ENCODE measurements at places on chromosomes 16 and 17.

- DNase-seq = no peak
These were observed 40.3 kb downstream of the MAP1LC3B start for GRCh38 chr16:87432330-87432915.

- no peak for DNase-seq
These were observed 21.9 kb downstream of the ZNF423 start for GRCh38 chr16:49833796-49834530.

DNA sequence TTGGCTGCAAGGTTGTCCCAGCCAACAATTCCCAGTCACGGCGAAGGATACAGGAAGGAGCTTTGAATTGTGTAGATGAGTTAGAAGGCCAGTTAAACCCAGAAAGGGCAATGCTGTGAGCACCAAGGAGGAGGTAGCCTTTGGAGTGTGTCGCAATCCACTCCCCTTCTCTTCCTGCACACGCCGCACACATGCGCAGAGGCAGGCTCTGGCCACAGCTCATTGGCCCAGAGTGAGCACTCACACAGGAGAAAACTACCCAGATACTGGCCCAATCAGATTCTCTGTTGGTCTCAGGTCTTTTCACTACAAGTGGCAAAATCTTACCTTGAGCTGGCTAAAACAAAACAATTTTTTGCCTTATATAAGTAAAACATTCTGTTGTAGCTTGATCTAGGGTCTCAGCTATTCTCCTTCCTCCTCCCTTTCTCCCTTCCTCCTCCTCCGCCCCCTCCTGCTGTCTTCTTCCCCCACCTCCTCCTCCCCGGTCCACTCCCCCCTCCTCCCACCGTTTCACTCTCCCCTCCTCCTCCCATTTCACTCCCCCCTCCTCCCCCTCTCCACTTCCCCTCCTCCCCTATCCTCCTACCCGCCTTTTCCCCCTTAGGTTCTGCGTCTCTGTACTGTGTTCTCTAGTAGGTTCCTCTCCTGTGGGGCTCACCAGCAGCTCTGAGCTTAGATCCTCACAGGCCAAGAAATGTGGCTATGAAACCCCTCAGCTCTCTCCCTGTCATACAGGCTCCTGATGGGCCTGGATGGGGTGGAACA is 344.9 kb downstream of the CPPED1 start:
- no peak for DNase-seq

DNA sequence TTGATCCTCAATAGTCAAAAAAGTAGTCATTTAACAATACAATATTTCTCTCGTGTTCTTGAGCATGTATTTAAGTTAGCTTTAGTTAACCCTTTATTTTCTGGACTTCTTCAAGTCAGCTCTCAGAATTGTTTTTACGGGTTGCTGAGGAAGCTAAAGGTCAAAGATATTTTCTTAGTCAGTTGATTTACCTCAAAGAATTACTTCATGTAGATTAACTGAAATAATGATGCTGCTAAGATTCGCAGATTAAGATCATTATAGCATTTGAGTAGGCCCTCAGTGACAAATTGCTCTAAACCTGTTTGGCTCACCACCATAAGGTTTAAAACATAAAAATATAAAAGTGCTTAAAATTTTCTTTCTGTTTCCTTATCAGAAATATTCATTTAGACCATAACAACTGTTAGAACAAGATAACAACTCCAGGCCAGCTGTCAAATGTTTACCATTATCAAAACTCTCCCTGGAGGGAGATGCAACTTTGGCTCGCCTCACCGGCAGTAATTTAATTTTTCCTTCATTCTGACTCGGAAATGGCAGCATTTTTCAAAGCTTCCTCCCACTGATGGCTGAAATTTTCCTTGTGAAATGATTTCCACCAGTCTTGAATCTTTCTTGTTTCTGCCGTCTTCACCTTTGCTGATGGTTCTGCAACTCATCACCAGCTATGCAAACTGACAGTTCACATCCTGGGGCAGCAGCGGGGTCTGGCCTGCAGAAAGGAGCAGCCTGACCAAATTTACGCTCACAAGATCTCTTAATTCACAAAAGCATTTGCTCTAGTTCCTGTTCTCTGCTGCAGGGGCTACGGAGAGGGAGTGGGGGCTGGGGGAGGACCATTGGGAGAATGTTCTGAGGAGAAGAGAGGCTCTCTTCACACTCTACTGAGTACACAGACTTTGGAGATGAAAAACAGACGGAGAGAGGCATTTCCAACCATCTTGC is 254.8 kb upstream of the TBX2 start:
- no peak for DNase-seq

- DNase-seq = no peak
These were observed 17.1 kb downstream of the BFAR start for GRCh38 chr16:14649816-14650215.

GRCh38 chr16:64996641-64997040 is 125.2 kb downstream of the CDH11 start:
- no peak for DNase-seq

DNA sequence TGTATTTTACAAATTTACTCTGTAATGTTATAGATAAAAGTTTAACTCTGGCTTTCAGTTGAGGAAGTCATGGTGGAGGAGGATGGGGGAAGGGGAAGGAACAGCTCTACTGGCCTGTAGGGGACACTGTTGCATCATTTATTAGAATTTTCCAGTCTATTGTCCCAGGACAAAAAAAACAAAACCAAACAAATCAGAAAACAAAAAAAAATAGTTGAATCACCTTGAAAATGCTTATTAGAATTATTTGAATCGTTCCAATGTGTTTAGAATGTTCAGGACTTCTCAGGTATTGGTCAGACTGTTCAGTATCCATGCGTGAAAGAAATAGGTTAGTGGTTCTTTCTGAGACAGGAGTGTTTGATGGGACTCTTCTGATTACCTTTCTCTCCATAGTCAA is 242.0 kb downstream of the FTO start:
- DNase-seq = no peak

GRCh38 chr17:14489986-14490385 is 189.1 kb downstream of the HS3ST3B1 start:
- no peak for DNase-seq

GRCh38 chr16:85750827-85751697 is at the start of gene C16orf74:
Gene C16orf74, minus strand, starts transcription at chr16:85751096. Its CDS starts 15,879 bp downstream, at chr16:85735217.
- no peak for DNase-seq

- no peak for DNase-seq
These were observed 119.0 kb upstream of the CDC42EP4 start for GRCh38 chr17:73430848-73431247.
